Endodermal cell (in vitro differentiated cells): ENCODE measurements at places on chromosomes 13 and 19.

DNA sequence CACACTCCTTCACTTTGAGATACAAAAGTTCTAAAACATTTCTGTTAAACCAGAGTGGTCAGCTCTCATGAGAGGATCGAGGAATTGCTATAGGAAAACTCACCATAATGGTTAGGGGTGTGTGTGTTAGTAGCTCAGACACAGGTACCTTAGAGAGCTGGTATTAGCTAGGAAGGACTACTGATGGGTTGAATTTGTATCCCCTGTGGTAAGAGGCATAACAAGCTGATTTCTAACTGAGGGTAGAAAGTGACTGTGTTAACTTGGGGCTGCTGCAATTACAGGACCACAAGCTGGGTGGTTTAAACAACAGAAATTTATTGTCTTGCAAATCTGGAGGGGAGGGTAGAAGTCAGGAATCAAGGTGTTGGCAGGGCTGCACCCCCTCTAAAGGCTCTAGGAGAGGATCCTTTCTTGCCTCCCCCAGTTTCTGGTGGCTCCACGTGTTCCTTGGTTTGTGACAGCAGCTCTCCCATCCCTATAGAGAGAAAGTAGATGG is 17.4 kb downstream of the LEUTX start:
- DNase-seq: peak; percentile 61

DNA sequence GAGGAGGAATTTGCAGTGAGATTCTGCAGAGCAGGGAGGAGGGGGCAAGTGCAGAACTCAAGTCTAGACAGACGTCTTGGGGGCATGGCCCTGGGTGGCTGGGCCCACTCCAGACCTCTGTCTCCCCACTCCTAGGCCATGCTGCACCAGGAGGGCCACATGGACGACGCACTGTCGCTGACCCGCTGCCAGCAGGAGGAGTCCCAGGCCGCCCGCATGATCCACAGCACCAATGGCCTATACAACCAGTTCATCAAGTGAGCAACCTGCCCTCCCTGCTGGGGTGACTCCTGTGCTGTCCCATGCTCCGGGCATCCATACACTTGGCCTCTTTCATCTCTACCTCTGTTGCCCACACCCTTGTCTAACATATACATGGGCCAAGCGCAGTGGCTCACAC is 18.1 kb downstream of the RYR1 start:
- DNase-seq: no peak

DNA sequence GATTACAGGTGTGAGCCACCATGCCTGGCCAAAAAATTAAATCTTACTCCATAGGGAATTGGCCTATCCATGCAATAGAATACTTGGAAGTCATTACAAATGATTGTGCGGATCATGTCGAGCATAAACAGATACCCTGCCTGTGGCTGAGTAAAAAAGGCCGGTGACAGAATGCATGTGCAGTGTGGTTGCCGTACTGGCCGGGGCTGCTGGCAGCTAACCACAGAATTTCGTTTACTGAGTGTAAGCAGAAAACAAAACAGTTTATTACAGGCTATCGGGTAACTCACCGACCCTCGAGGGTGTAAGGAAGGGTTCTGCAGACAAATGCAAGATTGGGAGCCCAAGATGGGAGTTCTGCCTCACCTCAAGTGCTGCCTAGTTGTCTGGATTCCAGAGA is 127.7 kb downstream of the ZIC5 start:
- DNase-seq: no peak

DNA sequence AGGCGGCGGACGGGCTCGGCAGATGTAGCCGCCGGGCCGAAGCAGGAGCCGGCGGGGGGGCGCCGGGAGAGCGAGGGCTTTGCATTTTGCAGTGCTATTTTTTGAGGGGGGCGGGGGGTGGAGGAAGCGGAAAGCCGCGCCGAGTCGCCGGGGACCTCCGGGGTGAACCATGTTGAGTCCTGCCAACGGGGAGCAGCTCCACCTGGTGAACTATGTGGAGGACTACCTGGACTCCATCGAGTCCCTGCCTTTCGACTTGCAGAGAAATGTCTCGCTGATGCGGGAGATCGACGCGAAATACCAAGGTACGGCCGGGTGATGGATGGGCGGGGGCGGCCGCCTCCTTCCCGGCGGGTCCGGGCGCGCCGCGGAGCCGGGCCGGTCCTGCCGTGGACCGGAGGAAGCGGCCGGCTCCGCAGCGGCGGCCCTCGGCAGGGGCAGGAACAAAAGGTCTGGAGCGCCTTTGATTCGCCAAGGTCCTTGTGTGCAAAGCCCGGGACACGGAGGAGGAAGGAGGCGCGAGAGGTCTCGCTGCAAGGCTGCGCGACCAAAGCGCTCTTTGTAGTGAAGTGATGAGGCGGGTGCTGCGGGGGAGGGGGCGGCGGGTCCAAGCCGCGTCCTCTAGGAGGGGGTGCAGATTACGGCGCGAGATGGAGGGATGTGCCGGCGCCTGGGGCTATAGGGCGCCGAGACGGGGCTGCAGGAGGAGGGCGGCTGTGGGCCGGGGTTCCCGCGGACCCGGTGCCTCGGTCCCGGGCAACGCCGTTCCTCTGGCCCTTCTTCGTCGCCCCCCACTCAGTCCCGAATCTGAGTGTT is 689 bp downstream of the ING1 start:
- DNase-seq: peak; percentile 77

GRCh38 chr13:30394751-30395191 is 27.5 kb upstream of the UBE2L5 start:
- DNase-seq: no peak

DNA sequence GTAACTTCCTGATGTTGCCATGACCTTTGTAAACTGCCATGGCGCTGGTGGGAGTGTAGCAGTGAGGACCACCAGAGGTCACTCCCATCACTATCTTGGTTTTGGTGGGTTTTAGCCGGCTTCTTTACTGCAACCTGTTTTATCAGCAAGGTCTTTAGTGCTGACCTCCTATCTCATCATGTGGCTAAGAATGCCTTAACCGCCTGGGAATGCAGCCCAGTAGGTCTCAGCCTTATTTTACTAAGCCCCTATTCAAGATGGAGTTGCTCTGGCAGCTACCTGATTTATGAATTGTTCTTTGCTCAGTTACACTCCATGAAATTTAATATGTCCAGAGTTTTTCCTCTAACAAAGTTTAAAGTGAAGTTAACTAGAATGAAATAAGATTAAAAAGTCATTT is 4.6 kb upstream of the EPS15L1 start:
- DNase-seq: peak; percentile 60

DNA sequence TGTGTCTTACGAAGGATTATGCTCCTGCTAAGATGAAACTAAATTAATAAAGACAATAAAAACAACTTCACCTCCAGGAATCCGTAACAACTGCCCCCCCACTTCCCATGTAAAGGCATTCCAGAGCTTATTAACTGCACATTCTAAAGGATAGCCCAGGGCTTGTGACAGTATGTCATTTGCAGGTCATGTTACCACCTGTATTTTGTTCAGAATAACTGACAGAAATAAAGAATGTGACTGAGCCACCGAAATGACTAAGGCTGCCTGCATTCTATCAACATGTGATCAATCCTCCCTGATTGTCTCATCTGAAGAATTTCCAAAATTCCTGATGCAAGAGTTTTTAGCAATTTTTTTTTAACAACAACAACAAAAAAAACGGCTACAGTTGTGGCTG is 117.2 kb downstream of the MIPEP start:
- no peak for DNase-seq

GRCh38 chr19:55686311-55687050 is 11.5 kb downstream of the EPN1 start:
- no peak for DNase-seq

- DNase-seq: no peak
Observed at GRCh38 chr13:28046981-28047380, 53.4 kb downstream of the FLT3 start.

DNA sequence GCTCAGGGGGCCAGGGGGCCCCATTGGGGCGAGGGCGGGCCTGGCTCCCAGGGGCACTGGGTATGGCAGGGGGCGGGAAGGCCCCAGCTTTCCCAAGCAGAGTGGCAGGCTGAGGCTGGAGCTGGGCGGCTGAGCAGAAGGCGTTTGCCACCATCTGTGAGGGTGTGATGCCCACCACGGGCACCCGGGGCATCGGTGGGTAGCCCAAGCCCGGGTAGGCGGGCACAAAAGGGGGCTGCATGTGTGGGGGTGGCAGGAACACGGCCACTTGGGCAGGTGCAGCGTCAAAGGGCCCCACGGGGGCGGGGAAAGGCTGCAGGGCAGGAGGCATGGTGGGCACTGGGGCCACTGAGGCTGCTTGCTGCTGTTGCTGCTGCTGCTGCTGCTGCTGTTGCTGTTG is 22.8 kb downstream of the NUMBL start:
- no peak for DNase-seq

DNA sequence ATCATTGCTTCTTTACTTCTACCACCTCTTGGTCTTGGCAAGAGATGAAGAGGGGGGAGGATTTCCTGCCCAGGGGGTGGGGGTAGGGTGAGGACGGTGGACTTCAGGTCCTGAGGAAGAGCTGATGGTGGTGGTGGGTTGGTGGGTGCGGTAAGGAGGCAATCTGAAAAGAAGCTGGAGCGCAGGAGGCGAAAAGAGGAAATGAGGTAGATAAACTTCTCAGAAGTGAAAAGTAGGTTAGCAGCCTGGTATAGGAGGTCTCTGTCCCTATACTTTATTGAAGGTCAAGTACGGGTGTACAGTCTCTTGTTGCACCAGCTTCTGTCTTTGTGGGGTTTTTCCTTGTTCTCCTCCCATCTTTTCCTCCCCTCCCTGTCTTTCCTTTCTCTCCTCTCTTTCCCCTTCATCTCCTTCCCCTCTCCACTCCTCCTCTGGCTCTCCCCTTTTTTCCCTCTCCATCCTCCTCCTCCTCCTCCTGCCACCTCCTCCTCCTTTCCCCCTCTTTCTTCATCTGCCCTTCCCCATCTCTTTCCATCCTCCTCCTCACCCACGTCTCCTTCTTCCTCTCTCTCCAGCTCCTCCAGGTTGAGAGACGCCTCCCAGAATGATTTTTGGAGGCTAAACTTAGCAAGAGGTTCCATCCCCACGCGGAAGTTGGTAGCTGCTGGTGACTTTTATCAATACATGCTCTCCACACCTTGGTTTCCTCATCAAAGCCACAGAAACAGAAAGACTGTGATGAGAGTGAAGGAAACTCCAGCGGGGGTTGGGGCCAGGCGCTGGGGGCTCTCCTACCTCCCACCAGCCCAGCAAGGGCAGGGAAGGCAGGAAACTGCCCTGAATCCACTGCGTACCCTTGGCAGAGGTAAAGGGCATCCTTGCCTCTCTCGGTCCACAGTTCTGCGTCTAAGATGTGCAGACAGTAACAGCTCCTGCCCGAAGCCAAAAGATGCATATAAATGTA is 15.3 kb downstream of the TNFSF14 start:
- DNase-seq: no peak

- DNase-seq: no peak
Observed at GRCh38 chr13:47628666-47629065, 372.4 kb downstream of the SUCLA2 start.

DNA sequence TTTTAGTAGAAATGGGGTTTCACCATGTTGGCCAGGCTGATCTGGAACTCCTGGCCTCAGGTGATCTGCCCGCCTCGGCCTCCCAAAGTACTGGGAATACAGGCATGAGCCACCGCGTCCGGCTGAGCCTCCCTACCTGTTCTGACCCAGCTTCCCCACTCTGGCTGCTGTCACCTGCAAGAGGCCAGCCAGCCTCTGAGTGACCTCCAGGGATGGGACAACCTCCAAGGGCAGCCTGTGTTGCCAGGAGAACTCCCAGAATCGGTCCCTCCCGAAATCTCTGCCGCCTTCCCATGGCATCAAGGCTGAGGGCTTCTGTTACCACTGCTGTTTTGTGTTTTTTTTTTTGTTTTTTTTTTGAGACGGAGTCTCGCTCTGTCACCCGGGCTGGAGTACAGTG is 11.3 kb downstream of the CERS4 start:
- no peak for DNase-seq
